ENCODE measurements at places on chromosomes 4 and X. TPM values are rescaled to one million over a fixed set of nuclear protein-coding genes. Genes with fewer than 3 reads are reported as not detected.

DNA sequence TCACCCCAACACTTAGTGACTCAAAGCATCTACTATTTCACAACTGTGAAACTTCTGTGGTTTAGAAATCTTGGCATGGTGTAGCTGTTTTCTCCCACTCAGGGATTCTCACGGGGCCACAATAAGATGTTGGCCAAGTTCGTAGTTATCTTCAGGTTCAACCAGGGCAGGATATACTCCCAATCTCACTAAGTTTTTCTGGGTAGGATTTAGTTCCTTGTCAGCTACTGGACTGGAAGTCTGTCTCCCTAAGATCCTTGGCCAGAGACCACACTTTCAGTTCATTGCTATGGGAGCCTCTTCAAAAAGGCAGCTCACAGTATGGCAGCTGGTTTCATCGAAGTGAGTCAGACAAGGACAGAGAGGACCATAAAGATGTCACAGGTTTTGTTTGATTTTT lies 111.7 kb upstream of the PDHA2 start:
- no peaks in the 10 kb centered on the region for H3K27me3 ChIP-seq
- H3K4me1 ChIP-seq = no peaks in the 10 kb centered on the region
- no peak for DNase-seq
- H3K27ac ChIP-seq = no peak overlapping the region
- H3K4me3 ChIP-seq = no peak overlapping the region

DNA sequence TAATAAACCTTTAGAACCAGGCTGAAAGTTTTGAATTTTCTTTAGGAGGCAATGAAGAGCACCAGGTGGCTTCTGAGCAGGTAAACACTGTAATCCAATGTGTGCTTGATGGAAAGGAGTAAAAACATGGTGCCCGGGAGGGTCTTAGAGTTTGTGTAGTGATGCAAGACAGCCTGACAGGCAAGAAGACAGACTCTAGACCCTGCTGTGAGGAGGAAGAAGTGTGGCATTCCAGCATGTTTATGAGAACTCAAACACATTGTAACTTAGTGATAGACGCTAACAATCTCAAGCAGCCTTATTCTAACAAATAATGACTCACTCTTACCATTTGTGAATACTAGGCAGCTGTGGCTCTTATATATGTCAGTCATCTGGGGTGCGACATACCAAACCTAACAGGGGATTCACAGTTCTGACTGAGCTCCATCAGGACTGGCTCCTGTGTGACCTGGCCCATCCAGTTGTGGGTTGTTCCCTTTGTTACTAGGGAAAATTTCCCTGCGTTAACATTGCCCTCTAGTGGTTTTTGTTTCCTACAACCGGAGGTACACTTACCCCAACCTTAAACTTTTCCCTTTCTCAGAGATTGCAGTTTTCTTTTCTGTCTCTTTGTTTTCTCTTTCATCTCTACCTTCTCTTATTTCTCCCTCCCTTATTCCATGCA lies 53.8 kb downstream of the VSIG4 start:
- no peak overlapping the region for H3K27ac ChIP-seq
- no peaks in the 10 kb centered on the region for H3K4me1 ChIP-seq
- H3K36me3 ChIP-seq = no peaks in the 10 kb centered on the region
- H3K4me3 ChIP-seq = no peak overlapping the region

DNA sequence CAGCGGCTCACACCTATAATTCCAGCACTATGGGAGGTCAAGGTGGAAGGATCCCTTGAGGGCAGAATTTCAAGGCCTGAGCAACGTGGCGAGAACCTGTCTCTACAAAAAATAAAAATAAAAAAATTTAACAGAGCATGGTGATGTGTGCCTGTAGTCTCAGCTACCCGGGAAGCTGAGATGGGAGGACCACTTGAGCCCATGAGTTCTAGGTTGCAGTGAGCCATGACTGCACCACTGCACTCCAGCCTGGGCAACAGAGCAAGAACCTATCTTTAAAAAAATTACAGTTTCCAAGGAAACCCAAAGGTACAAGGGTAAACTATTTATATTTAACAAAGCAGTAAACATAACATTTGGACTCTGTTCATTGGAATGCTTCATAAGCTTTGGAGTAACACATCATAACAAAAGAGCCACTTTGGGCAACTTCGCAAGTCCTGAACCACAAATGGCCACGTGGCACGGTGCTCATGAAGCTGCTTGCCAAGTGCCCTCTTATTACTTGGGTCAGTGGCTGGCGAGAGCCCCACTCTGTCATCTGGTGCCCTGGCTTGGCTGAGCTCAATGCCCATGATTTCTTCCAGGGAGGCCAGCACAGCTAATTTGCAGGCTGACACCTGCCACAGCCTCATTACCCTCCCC lies 165.6 kb downstream of the SH3KBP1 start:
- no peaks in the 10 kb centered on the region for H3K36me3 ChIP-seq
- peaks cover 3% of the 10 kb centered on the region for H3K4me1 ChIP-seq
- no peak for DNase-seq
- H3K27me3 ChIP-seq = no peaks in the 10 kb centered on the region
- H3K4me3 ChIP-seq = no peak overlapping the region
- no peak overlapping the region for H3K27ac ChIP-seq

GRCh38 chr4:10283761-10284160 lies 167.2 kb upstream of the WDR1 start:
- no peak overlapping the region for H3K27ac ChIP-seq
- no peak overlapping the region for H3K4me3 ChIP-seq
- DNase-seq = no peak
- H3K27me3 ChIP-seq = no peaks in the 10 kb centered on the region
- no peaks in the 10 kb centered on the region for H3K36me3 ChIP-seq
- H3K4me1 ChIP-seq = peaks cover 4% of the 10 kb centered on the region

- no peak overlapping the region for H3K27ac ChIP-seq
- H3K27me3 ChIP-seq = no peaks in the 10 kb centered on the region
- no peaks in the 10 kb centered on the region for H3K4me1 ChIP-seq
Measured at GRCh38 chr4:169807934-169808509, 50.3 kb upstream of the HPF1 start.

GRCh38 chr4:2457481-2458295 lies 11.2 kb upstream of the RNF4 start:
- no peak overlapping the region for H3K27ac ChIP-seq
- peak; percentile 71 for DNase-seq
- no peaks in the 10 kb centered on the region for H3K4me1 ChIP-seq
- H3K27me3 ChIP-seq = no peaks in the 10 kb centered on the region
- H3K4me3 ChIP-seq = no peak overlapping the region
- H3K36me3 ChIP-seq = no peaks in the 10 kb centered on the region

DNA sequence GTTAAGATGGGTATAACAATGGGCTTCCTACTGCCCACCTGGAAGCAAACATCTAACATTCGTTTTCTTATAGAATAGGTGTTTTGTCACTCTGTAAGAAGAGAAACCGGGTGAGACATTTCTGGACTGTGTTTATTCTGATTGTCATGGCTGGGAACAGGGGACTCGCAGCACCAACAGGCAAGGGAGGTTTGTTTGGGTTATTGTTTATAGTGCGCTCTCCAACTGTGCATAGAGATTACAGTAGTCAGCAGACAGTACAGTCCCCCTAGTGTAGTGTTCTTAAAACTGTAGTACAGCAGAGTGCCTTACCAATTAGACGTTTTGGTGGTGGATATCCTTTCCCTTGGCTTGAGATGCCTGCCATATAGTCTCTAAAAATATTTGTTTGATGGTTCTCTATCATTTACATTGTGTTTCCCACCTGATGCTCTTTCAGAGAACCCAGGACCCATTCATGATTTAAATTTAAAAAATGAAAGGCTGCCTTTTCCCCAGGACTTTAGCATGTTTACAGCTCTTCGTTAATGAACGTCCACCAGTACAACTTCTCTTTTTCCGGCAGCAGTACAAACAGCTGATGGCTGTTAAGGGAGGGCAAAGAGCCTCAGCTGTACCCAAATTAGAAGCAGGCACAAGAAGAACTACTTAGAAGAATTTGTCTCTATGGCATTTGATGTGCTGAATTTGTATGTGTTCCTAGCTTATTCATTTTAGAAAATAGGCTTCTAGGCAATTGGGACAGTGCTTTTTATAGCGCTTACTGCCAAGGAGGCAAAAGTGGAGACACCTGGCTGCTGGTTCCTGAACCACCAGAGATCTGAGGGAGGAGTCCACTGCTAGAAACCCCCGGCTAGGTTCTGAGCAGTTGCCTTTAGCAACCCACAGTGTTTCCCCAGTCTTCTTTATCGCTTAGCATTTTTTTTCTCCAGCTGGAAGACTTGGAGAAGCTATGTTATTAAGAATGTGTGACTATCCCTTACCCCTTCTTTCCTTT lies 1.0 kb upstream of the RNF150 start:
- H3K27me3 ChIP-seq = peaks cover 29% of the 10 kb centered on the region
- peaks cover 20% of the 10 kb centered on the region for H3K4me1 ChIP-seq
- no peak overlapping the region for H3K27ac ChIP-seq
- DNase-seq = peak; percentile 61

- H3K36me3 ChIP-seq = no peaks in the 10 kb centered on the region
- H3K4me3 ChIP-seq = no peak overlapping the region
- DNase-seq = peak; percentile 13
- no peak overlapping the region for H3K27ac ChIP-seq
- H3K4me1 ChIP-seq = no peaks in the 10 kb centered on the region
Measured at GRCh38 chrX:44147130-44147529, 173.9 kb upstream of the NDP start.

DNA sequence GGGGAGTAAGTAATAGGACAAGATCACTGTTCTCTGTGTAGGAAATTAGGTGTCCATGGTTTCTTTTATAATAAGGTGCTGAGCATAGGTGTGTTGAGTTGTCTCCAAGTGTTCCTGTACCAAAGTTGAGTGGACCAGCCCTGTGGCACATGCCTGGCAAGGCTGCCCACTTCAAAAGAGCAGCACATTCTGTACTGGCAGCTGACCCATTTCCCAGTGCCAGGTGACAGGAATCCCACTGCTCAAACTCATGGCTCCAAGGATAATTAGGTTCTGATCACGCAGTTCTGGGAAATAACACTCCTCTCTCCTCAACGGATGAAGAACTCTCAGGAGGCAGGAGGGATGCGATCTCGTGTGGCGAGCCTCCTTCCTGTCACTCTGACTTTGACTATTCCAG lies 12.8 kb upstream of the LGI2 start:
- H3K27me3 ChIP-seq = peaks cover 50% of the 10 kb centered on the region
- H3K27ac ChIP-seq = no peak overlapping the region
- H3K36me3 ChIP-seq = no peaks in the 10 kb centered on the region

GRCh38 chr4:69849969-69850368 lies 10.0 kb downstream of the SULT1E1 start:
- H3K36me3 ChIP-seq = no peaks in the 10 kb centered on the region
- H3K4me1 ChIP-seq = no peaks in the 10 kb centered on the region
- no peaks in the 10 kb centered on the region for H3K27me3 ChIP-seq
- H3K27ac ChIP-seq = no peak overlapping the region
- no peak for DNase-seq

- no peaks in the 10 kb centered on the region for H3K27me3 ChIP-seq
- peak; percentile 48 for DNase-seq
- no peak overlapping the region for H3K4me3 ChIP-seq
- H3K36me3 ChIP-seq = no peaks in the 10 kb centered on the region
Measured at GRCh38 chrX:42290608-42291007, 367.3 kb upstream of the CASK start.

DNA sequence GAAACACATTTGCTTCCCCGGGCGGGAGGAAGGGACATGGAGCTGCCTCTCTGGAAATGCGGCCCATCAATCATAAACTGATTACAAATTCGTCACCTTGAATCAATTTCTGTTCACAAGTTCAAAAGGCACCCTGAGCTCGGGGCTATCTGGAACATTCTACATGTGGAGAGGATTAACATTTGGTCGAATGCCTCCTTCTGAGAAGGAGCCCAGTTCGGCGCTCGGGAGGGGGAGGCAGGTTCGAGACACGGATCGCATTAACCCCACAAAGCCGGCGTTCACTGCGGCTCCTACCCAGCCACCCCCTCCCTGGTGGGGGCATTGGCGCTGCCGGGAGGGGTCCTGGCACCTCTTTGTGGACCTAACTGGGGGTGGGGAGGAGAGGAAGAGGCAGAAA lies 108.0 kb downstream of the CPZ start:
- peaks cover 21% of the 10 kb centered on the region for H3K27me3 ChIP-seq
- H3K4me3 ChIP-seq = no peak overlapping the region
- no peak overlapping the region for H3K27ac ChIP-seq
- DNase-seq = peak; percentile 85
- H3K36me3 ChIP-seq = no peaks in the 10 kb centered on the region

- no peaks in the 10 kb centered on the region for H3K4me1 ChIP-seq
- no peak overlapping the region for H3K27ac ChIP-seq
- no peak for DNase-seq
- no peaks in the 10 kb centered on the region for H3K36me3 ChIP-seq
- no peaks in the 10 kb centered on the region for H3K27me3 ChIP-seq
Measured at GRCh38 chr4:128305942-128306341, 18.3 kb upstream of the PGRMC2 start.

- H3K27ac ChIP-seq = no peak overlapping the region
- H3K27me3 ChIP-seq = no peaks in the 10 kb centered on the region
- H3K36me3 ChIP-seq = no peaks in the 10 kb centered on the region
- no peak overlapping the region for H3K4me3 ChIP-seq
- H3K4me1 ChIP-seq = no peaks in the 10 kb centered on the region
- peak; percentile 9 for DNase-seq
Measured at GRCh38 chrX:123927845-123928244, 33.7 kb upstream of the STAG2 start.

DNA sequence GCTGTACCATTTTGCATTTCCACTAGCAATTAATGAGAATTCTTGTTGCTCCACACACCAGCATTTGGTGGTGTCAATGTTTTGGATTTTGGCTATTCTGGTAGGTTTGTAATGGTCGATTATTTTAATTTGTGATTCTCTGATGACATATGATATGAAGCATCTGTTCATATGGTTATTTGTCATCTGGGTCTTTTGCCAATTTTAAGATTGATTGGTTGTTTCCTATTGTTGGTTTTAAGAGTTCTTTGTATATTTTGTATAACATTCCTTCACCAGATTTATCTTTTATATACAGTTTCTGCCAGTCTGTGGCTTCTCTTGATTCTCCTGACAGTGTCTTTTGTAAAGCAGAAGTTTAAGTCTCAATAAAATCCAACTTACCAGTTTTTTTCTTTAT lies 18.5 kb upstream of the BDH2 start:
- H3K36me3 ChIP-seq = peaks cover 7% of the 10 kb centered on the region
- H3K4me1 ChIP-seq = no peaks in the 10 kb centered on the region

GRCh38 chr4:125992891-125993290 lies 678.1 kb downstream of the FAT4 start:
- no peaks in the 10 kb centered on the region for H3K27me3 ChIP-seq
- H3K27ac ChIP-seq = no peak overlapping the region
- H3K36me3 ChIP-seq = no peaks in the 10 kb centered on the region
- no peak overlapping the region for H3K4me3 ChIP-seq

Gene PNMA6F
- not detected for total RNA-seq

Gene MEPE
- not detected for total RNA-seq

Gene CT45A1
- total RNA-seq = not detected

Gene IL15
- 3.3 TPM for total RNA-seq

Gene PDZD4
- total RNA-seq = under 0.01 TPM

Gene PDE5A
- total RNA-seq = 157 TPM

Gene NLGN3
- total RNA-seq = 0.36 TPM

Gene PCDH7
- 3.8 TPM for total RNA-seq

Gene PLP2
- total RNA-seq = 21.0 TPM

Gene GABRE
- total RNA-seq = 32.1 TPM

Gene MXRA5
- 20.9 TPM for total RNA-seq
